ENCODE measurements at places on chromosomes 4 and X.

DNA sequence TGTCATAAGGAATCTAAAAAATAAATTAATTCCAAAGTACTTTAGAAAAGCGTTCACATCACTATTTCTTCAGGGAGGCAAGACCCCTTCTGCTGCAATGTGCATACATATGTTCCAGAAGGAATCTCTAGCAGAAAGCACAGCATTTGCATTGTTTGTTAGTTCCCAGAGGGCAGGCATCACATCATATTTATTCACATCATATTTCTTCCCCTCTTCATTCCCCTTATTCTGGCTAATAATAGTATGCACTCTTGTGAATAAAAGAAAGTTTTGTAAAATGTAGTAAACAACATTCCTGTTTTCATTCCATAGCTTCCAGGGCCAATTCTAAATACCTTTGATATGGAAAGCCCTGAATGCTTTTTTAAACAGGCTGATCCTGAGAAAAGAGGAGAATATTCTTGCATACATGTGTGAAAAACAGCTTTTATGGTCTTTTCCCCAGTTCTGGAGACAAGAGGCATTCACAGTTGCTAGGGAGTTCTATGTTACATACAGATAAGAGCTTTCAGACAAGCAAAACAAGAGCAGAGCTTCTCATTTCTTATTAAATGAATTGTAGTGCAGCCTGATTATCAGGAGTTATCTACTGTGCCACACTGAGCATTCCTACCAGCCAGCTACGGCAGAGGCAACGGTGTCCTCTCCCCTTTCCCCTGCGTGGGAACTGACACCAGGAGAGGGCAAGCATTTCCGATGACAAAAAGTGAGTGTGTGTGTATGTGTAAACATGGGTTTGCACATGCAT is 15.2 kb downstream of the GATB start:
- DNase-seq, result no peak

DNA sequence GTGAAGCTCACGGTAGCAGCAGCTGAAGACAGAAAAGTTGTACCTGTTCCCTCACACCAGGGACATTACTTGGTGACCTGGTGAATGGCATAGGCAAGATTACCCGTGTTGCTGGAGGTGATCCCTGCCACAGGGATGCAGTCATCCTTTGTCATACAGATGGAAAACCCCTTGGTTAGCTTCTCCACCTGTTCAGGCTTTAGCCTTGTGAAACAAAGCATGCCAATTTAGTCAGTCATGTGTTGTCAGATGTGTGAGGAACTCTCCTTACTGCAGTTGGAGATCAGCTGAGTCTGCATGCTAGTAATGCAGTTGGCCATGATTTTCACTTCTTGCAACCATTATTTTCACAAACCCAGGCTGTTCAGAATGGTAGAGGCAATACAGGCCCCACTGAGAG is 41.0 kb downstream of the AMELX start:
- no peak for DNase-seq

GRCh38 chr4:184655889-184656869 is 6.6 kb downstream of the PRIMPOL start:
- no peak for DNase-seq

- no peak for DNase-seq
Observed at GRCh38 chr4:39569209-39569608, 42.0 kb upstream of the UGDH start.

GRCh38 chr4:169847171-169847570 is 89.4 kb upstream of the HPF1 start:
- DNase-seq, result no peak

DNA sequence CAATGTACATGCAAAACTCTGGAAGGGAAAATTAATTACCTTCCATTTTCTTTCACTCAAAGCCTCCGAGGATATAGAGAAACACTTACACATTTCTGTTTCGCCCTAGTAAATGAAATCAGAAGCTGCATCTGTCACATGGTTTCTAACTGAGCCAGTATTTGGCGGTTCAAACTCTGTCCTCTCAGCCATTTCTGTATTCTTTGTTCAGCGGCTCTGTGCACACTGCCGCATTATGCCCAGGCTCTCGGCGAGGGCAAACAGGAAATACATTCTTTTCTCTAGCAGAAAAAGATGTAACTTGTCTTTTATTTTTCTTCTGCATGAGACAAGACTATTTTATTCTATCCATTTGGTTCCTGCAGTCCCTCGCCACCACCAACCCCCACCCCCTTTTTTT is 71.4 kb upstream of the GPM6B start:
- DNase-seq, result no peak

- DNase-seq, result no peak
Observed at GRCh38 chr4:6095897-6096296, 77.7 kb upstream of the C4orf50 start.

- no peak for DNase-seq
Observed at GRCh38 chrX:112081781-112082652, 559 bp downstream of the TRPC5 start.

GRCh38 chr4:140854168-140854567 is 98.0 kb upstream of the TBC1D9 start:
- DNase-seq, result no peak

DNA sequence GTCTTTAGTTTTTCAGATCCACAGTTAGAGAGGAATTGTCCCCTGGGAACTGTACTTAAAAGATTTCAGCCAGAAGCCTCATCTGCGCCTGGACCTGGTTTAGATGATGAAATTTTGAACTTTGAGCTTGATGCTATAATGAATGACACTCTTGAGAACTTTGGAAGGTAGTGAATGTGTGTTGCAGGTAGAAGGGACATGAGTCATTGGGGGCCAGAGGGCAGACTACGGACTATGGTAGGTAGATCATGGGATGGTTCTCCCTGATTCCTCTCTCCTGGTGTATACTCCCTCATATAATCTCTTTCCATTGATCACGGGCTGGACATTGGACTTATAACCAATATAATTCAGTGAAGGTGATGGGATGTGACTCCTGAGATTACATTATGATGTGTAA is 38.9 kb upstream of the GLRA3 start:
- no peak for DNase-seq

- no peak for DNase-seq
Observed at GRCh38 chr4:11587797-11588196, 159.1 kb upstream of the HS3ST1 start.

DNA sequence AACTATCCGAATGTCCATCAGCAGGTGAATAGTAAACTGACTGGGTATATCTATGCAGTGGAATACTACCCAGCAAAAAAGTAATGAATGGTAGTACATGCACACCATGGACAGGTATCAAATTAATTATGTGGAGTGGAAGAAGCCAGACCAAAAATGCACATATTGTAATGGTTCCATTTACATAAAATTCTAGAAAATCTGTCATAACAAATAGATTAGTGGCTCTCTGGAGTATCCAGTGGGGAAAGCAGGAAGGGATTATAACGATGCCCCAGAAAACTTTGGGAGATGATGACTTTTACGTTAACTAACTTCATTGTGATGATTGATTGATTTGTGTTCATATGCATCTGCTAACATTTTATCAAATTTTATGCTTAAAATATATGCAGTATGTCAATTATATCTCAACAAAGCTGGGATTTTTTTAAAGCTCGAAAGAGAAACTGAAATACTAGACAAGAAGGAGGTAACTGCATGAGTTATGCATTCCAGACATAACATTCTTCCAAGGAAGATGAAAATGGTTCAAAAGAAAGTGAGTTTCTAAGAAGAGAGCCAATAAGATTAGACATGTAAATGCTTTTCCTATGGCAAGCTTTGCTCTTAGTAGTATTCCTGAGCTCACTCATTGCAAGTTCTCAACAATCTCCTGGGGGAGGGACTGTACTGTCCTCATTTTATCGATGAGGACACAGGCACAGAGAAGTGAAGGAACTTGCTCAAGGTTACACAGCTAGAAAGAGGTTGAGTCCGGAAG is 58.6 kb upstream of the MSX1 start:
- DNase-seq, result no peak

DNA sequence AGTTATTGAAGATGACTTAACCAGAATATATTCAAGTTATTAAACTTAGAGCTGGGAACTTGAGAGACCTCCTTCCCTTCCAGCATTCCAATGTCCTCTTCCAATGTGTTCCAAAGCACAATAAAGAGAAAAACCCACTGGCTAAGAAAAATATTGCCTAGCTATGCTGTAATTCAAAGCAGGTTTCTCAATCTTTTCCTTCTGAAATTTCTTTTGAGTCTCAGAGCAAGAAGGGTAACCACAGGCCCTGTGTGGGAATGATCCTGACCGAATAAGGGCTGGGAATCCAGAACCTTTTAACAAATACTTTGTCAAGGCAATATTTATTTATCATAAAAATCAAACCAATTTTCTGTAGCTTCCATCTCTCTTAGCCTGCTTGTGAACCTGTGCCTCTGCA is 150.7 kb upstream of the SFRP2 start:
- no peak for DNase-seq

DNA sequence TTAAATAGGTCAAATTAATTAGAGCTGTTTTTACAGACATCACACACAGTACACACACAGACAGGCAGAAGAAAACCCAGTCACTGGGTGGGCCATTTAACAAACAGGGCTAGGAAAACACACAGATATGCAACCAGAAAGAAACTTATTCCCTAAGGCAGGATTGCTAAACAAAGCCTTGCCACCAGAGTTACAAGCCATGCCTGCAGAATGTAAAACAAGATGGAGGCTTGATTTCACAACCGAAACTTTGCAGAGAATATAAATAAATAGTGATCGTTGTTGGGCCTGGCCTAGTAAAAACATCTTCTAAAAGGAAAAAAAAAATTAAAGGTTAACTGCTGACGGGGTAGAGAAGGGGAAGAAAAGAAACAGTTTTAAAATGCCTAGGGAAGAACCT is 212.3 kb downstream of the NAP1L3 start:
- no peak for DNase-seq

DNA sequence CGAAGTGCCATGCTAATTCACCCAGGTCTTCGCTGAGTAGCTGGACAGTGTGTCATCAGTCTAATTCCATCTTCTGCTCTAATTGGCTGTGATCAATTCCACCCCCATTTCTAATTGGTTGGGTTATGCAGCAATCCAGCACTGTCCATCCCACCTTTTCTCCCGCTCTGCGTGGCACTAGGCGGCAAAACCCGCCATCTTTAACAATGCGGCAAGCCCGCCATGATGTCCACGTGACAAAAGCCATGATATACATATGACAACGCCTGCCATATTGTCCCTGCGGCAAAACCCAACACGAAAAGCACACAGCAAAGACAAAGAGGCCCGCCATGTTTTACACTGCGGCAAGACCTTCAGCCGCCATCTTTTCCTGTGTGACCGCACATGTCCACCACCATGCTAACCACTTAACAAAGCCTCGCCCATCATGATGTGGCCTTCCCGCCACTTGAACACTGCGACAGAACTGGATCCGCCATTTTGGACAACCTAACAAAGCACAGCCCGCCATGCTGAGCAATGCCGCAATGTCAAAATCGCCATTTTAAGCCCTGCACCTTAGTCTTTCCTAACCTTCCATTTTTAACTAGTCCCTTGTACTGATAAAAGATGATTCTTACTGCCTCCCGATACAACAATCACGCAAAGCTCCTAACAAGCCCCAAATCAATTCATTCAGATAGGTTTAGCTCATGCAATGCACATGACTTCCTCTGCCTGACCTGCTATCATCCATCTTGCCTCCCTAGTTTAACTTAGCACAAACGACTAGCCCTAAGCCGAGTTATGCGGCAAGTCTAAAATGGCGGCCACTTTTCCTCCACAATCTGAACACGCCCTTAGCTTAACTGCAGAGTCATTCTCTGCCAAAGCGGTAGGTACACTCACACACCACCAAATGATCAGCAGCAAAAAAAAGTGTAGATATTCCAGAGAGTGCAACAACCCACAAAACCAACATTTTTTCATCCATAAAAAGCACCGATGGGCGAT is 288.3 kb downstream of the CHIC1 start:
- no peak for DNase-seq

DNA sequence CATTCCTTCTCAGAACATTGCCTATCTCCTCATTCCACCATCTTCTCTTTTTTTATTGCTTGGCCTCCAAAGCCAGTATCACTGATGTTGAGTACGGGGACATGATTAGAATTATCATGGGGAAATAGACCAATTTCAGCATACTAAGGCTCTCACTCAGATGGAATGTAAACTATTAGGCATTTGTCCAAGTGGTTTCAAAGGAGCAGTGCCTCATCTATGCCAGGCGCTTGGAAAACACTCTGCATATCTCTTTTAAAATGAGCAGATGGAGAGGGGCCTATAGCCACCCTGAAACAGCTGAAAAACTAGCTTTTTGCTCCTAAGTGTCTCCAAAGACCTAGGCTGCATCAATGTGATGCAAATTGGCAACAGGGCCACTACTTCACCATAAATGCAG is 150.8 kb upstream of the DIPK2B start:
- DNase-seq, result no peak

DNA sequence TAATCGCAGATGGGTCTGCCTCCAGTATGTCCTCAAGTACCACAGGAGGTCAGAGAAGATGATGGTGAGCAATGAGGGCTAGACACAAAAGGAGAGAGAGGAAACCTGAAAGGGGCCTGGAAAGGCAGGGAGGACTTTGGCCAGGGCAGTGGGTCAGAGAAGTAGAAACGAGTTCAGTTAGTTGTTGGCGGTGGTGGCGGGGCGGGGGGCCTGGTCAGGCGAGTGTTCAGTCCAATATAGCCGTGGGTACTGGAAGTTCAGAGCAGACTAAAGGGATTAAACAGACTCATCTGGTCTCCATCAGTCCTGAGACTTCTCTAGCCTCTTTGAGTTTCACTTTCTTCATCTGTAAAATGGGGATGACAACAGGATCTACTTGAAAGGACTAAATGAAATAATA is 90.8 kb downstream of the TSPAN5 start:
- no peak for DNase-seq

- no peak for DNase-seq
Observed at GRCh38 chrX:115602729-115603389, 41.9 kb downstream of the PLS3 start.

GRCh38 chrX:54473993-54474859 is 21.8 kb downstream of the FGD1 start:
- DNase-seq, result no peak

- DNase-seq, result no peak
Observed at GRCh38 chr4:15100994-15101695, 98.9 kb downstream of the CPEB2 start.

GRCh38 chr4:185115827-185116232 is 27.2 kb upstream of the SLC25A4 start:
- no peak for DNase-seq

- no peak for DNase-seq
Observed at GRCh38 chr4:145130130-145130529, 32.0 kb downstream of the ABCE1 start.

- DNase-seq, result no peak
Observed at GRCh38 chr4:86302251-86302650, 57.6 kb downstream of the MAPK10 start.

DNA sequence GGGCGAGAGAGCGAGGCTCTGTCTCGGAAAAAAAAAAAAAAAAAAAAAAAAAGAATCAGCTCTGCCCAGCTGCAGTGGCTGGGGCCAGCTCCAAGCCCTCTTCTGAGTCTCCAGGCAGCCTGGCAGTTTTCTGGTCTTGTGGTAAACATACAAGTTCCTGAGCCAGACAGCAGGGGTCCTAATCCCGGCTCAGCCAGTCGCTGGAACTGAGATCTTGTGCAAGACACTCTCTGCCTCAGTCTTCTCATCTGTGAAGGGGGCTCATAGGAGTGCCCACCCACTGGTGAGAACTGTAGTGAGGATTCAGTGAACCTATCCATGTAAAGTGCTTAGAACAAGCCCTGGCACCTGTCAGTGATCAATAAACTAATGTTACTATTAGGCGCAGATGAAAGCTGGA is 41.8 kb downstream of the C4orf50 start:
- DNase-seq, result no peak
